ENCODE measurements at places on chromosomes 3 and 15.

DNA sequence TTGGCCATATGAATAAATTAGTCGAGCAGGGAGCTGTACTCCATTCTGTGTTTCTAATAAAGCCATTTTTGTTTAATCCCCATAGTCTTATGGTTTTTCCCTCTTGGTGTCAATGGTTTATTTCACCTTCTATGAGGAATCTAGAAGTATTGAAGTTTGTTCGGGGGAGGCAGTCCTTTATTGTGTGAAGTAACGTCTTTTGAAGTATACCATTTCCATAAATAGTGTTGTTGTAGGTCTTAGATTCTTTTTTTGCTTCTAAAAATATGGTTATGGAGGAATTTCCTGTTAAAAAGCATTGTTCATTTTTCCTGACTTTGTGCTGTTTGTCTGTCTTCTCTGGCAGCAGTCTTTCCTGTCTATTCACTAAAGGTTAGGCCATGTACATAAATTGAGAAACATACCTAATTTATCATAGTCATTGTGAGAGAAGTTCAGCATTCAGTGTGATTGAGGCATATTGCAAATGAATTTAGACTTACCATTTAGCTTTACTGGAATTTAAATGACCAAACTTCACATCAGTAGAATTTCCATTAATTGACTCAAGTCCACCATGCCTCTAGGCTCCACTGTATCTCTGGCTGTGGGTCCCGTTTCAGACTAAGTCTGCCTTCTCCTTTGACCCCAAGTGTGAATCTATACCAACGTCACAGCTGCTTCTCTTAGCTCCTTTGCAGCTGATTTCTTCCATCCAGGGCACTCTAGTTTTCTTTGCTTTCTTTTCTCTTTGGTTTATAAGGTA lies 37.3 kb downstream of the YEATS2 start:
- no peak for DNase-seq

GRCh38 chr3:52915294-52915693 lies 17.9 kb upstream of the STIMATE start:
- no peak for DNase-seq

GRCh38 chr3:126126286-126126685 lies 42.4 kb upstream of the SLC41A3 start:
- no peak for DNase-seq

GRCh38 chr3:43022121-43022520 lies 43.0 kb downstream of the GASK1A start:
- DNase-seq = no peak

DNA sequence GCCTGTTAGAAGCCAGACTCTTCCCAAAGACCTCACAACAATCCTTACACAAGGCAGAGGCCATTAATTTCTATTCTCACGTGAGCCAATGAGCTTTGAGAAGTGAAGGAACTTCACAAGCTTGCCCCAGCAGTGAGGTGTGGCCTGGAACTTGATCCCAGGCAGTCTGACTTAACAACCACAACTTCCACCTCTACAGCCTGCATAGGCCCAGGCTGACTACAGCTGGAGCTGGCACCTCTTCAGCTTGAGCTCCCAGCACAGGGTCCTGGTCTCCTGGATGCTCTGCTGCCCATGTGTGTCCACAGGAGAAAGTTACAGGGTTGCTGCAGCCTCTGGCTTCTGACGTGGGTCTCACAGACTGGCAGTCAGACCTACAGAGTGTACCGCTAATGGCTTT lies 111.0 kb downstream of the ERC2 start:
- DNase-seq = no peak

DNA sequence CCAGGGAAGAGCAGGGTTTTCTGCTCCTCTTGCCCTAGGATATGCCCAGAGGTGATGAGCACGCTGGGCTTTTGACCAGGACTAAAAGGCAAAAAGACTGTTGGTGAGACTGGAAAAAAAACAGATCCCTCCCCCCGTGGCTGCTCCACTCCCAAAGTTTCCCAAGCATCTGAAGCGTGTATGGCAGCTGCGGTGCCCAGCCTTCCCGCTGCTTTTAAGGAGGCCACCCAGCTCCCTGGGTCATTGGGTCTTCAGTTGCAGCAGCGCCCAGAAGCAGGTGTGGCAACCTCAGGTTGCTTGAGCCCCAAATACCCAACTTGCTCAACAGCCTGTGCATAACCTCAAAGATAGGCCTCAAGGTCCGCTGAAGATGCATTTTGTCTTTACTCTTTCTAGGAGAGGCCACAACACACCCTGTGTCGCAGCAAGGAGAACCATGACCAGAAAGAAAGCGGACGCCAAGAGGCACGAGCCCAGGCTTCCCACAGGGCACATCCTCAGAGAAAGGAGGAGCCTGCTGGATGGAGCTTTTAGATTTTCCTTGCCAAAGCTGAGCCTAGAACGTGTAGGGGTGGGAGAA lies 2.0 kb downstream of the SRGAP3 start:
- no peak for DNase-seq

- DNase-seq = no peak
These were observed 59.6 kb upstream of the GOLIM4 start for GRCh38 chr3:168155303-168155702.

DNA sequence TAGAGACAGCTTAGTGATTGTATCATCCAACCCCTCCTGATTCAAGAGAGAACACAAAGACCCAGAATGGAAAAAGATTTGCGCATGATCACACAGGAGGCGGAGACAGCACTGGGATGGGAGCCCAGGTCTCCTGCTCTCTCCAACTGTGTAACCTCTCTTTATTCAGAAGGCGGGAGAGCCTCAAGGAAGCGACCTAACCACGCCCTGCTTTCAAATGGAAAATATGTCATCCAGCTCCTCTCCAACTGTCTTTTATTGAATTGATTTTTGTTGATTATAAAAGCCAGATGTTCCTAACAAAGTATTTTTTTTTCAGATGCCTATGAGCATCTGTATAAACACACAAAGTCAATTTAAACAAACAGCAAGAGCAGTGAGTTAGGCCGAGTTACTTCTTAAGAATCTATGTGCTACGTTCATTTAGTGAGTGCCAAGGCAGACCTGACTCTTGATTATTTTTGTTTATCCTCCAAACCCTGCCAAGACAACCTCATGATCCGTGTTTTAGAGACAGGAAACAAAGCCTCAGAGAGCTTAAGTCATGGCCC lies 74.5 kb downstream of the BFSP2 start:
- no peak for DNase-seq

DNA sequence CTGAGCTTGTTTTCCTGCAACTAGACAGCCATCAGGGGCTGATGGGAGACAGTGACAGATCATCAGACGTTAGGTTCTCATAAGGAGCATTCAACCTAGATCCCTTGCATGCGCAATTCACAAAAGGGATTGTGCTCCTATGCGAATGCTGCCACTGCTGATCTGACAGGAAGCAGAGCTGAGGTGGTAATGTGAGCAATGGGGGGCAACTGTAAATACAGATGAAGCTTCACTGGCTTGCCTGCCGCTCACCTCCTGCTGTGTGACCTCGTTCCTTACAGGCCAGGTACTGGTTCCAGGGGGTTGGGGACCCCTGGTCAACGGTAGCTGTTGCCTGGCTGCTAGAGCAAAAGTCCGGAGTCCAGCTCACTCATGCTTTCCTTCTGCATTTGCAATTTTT lies 26.4 kb upstream of the KCNAB1 start:
- DNase-seq = no peak

GRCh38 chr3:5317557-5317956 lies 130.1 kb downstream of the EDEM1 start:
- DNase-seq = no peak

DNA sequence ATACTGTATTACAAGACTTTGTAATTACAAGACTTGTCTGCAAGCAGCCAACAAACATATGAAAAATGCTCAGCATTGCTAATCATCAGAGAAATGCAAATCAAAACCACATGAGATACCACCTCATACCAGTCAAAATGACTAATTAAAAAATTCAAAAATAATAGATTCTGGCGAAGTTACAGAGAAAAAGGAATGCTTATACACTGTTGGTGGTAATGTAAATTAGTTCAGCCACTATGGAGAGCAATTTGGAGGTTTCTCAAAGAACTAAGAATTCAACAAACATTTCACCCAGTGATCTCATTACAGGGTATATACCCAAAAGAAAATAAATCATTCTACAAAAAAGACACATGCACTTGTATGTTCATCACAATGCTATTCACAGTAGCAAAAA lies 617.5 kb upstream of the CCDC54 start:
- DNase-seq = no peak

- DNase-seq = no peak
These were observed 500.6 kb downstream of the PYDC2 start for GRCh38 chr3:191961529-191961928.

DNA sequence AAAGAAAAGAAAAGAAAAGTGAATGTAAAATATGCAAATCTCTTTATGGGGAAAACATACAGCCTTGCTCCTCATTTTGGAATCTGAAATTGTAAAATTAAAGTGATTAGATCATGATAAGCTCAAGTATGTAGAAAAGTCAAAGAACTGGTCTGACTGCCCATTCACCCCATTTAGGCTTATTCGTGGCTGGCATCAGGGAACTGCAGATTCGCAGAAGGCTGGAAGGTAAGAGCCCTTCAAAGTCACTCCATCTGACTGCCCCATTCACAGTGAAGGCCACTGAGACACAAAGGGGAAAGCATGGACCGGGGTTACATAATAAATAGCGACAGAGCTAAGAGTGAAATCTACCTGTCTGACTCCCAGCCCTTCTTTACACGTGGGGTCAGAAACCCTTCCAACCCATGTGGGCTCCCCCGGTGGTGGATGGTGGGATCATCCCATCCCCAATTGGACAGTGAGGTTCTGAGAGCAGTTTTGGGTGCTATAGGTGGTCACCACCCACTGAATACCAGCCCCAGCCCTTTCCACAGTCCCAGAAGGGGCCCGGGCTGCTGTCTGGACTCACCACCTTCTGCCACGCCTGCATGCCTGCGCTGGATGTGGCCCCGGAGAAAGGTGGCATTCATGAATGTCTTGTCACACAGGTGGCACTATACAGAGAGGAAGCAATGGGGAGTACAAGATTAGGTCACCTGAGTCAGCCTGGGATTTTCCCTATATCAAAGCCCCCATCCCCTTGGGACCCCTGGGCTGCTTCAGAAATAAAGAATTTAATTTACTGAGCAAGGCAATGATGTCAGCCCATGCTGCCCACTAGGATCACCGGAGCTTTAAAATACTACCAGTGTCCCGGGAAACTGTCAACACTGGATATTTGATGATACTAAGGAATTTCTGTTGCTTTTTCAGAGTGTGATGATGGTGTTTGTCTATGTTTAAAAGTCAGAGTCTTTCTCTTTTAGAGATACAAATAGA lies 17.9 kb downstream of the DZIP1L start:
- no peak for DNase-seq
